ENCODE measurements at places on chromosomes 1 and 21.

- DNase-seq = no peak
Observed at GRCh38 chr1:186104459-186104858, 270.6 kb downstream of the TPR start.

DNA sequence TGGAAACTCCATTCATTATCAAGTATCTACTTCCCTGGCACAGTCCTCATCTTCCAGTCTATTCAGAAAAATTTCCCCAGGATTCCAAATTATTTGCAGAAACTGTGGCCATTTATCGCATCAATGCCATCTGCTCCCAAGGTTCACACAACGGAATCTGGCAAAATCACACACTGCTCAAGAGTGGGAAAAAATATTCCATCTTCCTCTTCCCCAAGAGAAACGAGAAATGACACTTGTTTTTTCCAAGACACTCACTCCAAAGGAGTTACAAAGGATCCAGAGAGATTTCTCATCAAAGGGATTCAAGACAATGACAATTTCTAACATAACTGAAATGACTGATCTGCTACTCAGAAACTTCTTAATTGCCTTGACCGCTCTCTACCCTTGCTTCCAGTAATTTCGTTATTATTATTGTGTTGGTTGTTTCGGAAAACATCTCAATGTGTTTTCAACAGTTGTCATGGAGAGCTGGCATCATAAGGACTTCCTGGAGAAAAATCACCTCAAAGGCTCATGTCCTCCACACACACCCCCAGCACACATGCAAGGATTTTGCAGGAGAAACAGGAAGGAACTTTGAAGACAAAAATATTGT, 128.0 kb downstream of the PSMG1 start:
- DNase-seq = no peak

DNA sequence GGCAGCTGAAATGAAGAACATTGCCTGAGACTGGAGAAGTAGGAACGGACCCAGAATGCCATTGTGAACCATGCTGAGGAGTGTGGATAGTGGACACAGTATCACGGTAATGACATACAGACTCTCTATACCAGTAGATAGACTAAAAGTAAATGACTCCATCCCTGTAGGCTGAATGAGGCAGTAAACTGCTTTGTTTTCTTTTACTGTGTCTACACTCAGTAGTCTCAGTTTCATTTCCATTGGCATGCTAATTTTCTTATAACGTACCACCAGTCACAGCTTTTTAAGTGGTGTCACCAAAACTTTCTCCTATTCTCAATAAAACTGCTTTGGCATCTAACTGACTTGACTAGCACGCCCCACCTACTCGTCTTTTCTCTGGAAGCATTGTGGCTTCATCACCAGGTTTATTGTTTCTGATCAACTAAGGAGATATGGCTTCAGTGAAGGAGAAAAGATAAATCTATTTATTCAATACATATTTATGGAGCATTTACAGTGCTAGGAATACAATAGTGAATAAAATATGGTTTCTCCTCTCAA, 8.4 kb upstream of the ZNF697 start:
- no peak for DNase-seq

DNA sequence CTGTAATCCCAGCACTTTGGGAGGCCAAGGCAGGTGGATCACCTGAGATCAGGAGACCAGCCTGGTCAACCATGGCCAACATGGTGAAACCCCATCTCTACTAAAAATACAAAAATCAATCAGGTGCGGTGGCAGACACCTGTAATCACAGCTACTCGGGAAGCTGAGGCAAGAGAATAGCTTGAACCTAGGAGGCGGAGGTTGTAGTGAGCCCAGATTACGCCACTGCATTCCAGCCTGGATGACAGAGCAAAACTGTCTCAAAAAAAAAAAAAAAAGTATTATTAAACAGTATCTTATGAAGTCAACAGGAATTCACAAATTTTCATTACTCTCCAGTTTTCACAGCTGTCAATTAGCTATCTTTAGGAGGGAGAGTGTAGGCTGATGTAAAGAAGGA, 3.8 kb downstream of the ACBD6 start:
- no peak for DNase-seq

DNA sequence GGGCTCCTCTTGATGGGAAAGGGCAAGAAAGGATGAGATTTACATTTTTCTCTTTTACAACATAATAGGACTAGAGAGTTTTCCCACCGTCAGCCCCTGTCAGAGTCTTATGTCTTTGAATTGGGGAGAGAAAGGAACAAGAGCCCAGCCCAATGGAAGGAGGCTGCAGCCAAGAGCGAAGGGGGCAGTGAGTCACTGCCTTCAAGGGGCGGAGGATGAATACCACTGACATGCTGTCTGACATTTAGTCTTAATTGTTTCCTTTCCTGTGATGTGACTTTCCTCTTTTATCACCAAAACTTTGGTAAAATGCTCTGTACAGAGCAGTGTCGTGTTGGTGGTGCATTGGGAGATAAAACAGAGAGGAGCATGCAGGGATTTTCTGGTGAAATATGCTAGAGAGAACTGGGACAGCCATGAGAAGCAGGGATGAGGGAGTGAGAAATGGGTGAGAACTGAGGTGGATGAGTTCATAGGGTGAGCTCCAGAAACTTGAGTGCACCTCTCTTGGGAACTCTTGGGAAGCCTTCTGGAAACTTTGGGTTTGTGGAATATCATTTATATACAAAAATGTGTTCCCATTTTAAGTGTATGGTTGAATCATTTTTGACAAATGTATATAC, 179.9 kb upstream of the FGGY start:
- DNase-seq = no peak

GRCh38 chr1:119531606-119532323, 24.8 kb downstream of the HSD3B1 start:
- no peak for DNase-seq

- DNase-seq = no peak
Observed at GRCh38 chr1:243343970-243344937, 88.4 kb downstream of the SDCCAG8 start.

- DNase-seq = no peak
Observed at GRCh38 chr21:41703857-41704501, 62.9 kb downstream of the RIPK4 start.

DNA sequence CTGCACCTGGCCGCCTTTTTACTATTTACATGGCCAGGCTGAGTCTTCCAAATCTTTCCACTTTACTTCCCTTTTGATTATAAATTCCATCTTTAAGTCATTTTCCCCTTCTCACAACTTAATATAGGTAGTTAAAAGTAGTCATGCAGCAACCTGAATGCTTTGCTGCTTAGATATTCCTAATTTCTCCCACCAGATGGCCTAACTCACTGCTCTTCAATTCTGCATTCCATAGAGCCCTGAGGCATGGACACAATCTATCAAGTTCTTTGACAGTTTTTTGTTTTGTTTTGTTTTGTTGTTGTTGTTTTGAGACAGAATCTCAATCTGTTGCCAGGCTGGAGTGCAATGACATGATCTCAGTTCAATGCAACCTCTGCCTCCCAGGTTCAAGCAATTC, 21.7 kb upstream of the FAAH start:
- DNase-seq = no peak

DNA sequence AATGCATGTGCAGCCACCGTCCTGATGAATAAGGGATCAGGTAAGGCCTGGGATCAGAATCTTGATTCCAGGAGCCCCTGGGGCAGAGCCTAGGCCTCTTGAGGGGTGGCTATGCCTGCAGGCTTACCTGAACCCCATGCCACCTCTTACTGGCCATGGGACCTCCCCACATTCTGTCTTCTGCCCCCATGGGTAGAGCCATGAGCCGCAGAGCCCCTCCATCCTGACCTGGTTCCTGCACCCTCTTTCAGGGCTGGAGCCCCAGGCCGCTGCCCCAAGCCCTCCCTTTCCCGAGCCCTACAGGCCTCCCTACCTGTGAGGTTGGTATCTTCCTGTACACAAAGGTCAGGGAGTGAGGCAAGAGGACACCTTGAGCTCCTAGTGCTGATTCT, 120.8 kb downstream of the DMRTB1 start:
- no peak for DNase-seq
